ENCODE measurements at places on chromosomes 3 and 15.

DNA sequence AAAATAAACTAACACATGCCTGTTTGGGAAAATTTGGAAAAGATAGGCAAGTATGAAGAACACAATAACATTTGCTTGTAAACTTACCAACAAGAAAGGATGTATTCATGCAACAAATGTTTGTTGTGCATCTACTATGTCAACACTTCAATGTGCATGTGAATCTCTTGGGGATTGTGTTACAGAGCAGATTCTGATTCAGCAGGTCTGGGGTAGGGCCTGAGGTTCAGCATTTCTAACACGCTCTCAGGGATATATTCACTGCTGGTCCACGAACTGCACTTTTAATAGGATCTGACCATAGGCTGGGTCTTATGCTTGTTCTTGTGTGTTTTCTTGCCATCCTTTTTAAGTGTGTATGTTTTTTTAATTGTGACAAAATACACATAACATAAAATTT lies 11.8 kb downstream of the GPD1L start:
- no peak for DNase-seq

- DNase-seq, result no peak
Observed at GRCh38 chr3:17573396-17573795, 169.0 kb downstream of the TBC1D5 start.

GRCh38 chr3:122513386-122514122 lies 1.2 kb downstream of the KPNA1 start:
- DNase-seq, result no peak

DNA sequence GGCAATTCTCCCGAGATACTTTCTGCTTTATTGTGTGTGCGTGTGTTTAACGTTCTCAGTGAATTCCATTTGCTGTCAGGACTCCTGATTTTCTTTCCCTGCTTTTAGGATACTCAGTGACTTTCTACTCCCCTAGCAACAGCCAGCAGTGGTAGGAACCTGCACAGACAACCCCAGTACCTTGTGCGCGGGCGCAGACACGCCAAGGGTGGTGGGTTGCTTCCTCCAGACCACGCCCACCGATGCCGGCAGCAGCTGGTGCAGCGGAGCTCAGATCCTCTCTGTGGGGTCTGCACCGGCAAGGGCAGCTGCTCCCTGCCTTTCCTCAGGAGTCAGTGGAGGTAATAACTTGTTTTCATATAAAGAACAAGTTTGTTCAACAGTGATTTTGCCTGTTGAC lies 225.1 kb upstream of the NDN start:
- DNase-seq, result no peak

- no peak for DNase-seq
Observed at GRCh38 chr3:170108955-170109354, 71.2 kb downstream of the GPR160 start.

GRCh38 chr3:114207768-114208167 lies 28.9 kb upstream of the DRD3 start:
- DNase-seq, result no peak

- no peak for DNase-seq
Observed at GRCh38 chr15:72155003-72155621, 36.9 kb downstream of the SENP8 start.

DNA sequence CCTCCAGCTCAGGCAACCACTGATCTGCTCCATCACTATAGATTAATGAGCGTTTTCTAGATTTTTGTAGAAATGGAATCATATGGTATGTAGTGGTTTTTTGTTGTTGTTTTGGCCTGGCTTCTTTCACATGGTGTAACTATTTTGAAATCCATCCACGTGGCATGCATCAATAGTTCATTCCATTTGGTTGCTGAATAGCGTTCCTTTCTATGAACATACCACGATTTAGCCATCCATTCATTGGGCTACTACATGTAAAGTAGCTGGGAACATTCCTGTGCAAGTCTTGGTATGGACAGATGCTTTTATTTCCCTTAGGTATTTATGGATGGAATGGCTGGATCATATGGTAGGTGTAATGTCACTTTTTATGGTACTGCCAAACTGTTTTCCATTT lies 10.7 kb upstream of the CHSY1 start:
- no peak for DNase-seq

DNA sequence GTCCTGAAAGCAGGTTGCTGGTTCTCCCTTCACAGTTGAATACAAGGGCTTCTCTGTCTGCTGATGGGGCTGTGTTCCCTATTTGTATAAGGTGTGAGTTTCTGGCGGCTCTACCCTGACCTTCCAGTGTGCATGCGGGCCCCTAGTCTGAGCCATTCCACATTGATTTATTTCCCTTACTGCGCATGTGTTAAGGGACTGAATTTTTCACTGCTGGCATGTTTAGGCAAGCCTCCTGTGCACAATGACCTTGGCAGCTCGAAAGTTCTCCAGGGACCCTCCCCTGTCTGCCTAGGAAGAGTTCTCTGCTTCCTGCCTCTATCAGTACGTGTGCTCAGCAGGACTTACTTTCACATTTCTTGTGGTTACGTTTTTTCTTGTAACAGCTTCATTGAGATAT lies 11.4 kb downstream of the TRAK1 start:
- DNase-seq, result no peak

DNA sequence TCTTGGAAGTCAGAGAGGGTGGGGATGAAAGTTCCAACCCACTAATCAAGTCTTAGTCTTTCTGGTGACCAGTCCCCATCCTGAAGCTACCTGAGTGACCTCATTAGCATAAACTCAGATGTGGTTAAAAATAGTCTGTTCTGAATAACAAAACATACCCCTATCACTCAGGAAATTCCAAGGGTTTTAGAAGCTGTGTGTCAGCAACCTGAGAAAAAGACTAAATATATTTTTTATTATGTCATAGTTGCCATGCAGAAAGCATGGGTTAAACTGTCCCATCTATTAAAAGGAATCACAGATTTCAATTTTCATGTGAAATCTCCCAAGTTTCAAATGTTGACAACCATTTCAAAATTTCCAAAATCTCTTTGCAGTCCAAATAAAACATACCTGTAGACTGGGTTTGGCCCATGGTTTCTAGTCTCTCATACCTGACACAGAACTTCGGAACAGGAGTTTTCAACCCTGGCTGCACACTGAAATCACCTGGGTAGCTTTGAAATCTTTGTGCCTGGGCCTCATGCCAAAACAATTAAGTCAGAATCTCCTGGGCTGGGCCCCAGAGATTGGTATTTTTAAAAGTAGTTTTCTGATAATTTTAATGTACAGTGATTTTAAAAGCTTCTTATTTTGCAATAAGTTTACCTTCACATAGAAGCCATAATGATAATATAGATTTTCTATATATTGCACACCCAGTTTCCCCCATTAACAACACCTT lies 476.3 kb downstream of the RBMS3 start:
- DNase-seq, result no peak

GRCh38 chr3:31077021-31077601 lies 182.7 kb upstream of the GADL1 start:
- no peak for DNase-seq

- no peak for DNase-seq
Observed at GRCh38 chr3:147483578-147483977, 74.4 kb downstream of the ZIC1 start.

- DNase-seq, result no peak
Observed at GRCh38 chr3:81544385-81544784, 217.1 kb downstream of the GBE1 start.

- DNase-seq, result no peak
Observed at GRCh38 chr3:24968036-24968435, 460.0 kb upstream of the RARB start.

DNA sequence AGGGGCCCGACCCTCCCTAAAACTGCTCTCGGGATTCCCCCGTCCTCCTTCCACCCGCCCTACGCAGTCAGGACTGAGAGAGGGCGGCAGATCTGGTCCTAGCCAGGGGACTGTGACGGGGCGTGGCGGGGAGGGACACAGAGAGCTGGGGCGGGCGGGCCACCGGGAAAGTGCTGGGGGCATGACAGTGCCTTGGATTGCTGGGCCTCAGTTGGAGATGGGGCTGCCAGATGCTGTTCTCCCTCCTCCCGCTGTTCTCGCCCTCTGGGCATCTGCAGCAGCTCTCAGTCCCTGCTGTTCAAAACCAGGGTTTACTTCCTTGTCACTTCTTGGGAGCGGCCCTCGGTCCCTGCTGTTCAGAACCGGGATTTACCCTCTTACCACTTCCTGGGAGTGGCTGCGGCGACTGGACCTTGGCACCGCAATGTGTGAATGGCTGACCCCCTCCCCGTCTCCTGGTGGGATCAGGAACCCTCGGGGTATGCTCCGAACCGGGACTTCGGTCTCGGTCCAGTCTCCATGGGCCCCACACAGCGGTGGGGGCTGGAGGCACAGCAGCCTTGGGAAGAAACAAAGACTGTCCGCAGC lies 1.8 kb upstream of the RPP25 start:
- DNase-seq, result no peak

GRCh38 chr15:55695432-55695831 lies 47.5 kb downstream of the PRTG start:
- no peak for DNase-seq

DNA sequence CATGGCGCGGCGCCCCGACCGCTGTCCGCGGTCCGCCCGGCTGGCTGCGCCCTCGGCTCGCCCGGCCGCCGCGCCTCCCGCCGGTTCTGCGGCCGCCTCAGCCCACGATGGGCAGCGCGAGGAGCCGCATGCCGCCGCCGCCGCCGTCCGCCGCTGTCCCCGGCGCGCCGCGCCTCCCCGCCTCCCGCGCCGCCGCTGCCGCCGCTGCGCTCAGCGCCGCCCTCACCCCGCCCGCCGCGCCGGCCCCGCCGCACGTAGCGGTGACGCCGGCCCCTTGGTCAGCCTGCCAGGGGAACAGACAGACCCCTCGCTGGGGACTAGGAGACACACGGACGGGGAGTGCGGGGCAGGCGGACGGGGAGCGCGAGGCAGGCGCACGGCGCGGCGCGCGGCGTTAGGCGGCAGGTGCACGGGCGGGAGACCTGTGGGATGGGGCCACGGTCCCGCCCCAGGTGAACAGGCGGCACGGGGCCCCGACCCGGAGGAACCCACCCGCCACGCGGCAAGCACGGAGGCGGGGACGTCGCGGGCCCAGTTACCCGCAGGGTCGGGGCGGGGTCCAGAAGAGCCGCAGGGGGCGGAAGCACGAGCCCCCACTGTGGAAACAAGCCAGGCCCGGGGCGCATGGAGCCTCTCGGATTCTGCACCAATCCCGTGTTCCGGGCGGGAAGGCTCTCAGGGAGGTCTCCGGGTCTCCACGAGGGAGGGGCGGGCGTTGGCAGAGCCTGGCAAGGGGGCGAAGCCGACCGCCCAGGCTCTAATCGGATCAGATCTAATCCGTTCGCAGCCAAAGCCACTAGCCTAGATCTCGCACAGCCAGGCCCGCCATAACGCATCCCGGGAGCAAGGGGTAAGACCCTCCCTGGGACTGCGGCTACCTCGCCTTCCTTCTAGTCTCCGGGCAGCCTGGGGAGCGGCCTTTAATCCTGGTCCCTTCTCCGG lies at the start of gene CSPG5:
TSS of gene CSPG5 (minus strand) at position 175 of the 942 bp plus-strand sequence. CDS start at position 3, 172 bp downstream.
- no peak for DNase-seq

GRCh38 chr3:50208677-50209344 lies 3.7 kb downstream of the SLC38A3 start:
- no peak for DNase-seq

DNA sequence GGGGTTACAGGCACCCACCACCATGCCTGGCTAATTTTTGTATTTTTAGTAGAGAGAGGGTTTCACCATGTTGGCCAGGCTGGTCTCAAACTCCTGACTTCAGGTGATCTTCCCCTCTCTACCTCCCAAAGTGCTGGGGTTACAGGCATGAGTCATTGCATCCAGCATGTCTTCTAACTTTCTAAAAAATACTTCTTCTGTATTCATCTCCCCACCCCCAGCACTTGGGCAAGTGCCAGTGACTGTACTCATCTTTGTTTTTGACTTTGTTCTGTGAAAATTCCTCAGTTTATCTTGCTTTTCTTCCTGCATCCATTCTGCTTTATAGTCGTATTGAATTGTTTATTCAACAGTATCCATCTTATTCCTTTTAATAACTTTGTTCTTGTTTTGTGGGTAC lies 47.6 kb downstream of the ARIH1 start:
- no peak for DNase-seq

GRCh38 chr15:69994429-69995205 lies 103.1 kb downstream of the TLE3 start:
- no peak for DNase-seq

DNA sequence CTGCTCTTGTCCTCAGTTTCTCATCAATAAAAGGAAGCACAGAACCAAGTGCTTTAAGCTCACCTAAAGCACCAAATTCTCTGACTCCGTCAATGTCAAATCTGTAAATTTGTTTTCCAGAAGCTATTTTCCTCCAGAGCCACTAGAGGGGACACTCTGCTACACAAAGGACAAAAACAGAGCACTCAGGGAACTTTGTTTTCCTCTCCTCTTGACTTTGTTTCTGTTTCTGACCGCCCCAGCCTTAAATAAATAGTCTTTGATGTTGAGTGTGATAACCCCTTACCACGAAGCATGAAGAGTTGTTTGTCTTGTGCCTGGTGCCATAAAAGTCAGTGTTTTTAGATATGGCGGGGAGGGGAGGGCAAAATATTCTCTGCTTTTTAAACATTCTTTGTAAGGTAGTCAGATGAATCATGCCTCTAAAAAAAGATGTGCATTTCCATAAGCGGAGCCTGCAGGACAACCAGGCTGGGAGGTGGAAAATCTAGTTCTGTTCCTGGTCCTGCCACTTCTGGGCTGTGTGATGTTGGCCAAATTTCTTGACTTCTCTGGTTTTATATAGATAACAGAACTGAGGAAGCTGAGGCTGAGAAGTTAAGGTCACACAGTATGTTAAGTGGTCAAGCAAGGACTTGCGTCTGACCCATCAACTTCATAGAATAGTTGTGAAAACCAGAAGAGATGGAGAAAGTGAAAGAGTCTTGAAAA lies 7.3 kb upstream of the ZBTB38 start:
- DNase-seq, result no peak

DNA sequence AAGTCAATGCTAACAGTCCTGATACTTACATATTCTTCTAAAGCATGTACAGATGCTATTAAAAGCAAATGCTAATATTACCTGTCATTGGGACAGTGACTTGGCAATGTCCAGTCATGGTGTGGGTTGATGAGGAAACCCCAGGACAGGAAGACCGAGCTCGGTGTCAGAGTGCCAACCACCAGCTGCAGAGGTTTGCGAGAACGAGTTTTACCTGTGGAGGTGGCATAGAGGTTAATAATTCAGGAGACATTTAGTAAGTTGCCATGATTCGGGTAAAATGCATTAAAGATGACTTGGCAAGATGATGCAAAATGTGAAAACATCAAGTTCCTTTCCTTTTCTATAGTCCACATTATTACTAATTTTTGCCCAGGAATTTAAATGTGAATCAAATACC lies 94.5 kb downstream of the ABI3BP start:
- no peak for DNase-seq

Measured in NCI-H1417 treated with DMSO at 0.1 percent for 48 hours (cell line).